ENCODE measurements at places on chromosomes 5 and 9.

DNA sequence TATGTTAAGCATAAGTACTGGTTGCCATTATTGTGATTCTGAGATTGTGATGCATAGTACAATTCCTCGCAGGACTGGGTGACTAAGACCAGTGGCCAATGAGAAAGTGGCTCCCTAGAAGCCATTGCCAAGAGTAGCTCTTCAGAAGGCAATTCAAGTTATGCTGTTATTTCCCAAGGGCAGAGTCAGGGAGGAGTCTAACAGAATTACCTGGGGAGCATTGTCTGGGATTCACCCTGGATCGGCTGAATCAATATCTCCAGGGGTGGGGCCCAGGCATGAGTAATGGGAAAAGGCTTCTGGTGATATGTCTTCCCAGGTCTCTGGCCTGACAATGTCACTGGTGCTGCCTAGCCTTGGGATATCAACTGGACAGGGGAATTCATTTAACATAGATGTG lies 10.9 kb upstream of the ARHGEF28 start:
- no peak for DNase-seq

- no peak for DNase-seq
These were observed 49.1 kb downstream of the HOMER1 start for GRCh38 chr5:79464695-79465332.

DNA sequence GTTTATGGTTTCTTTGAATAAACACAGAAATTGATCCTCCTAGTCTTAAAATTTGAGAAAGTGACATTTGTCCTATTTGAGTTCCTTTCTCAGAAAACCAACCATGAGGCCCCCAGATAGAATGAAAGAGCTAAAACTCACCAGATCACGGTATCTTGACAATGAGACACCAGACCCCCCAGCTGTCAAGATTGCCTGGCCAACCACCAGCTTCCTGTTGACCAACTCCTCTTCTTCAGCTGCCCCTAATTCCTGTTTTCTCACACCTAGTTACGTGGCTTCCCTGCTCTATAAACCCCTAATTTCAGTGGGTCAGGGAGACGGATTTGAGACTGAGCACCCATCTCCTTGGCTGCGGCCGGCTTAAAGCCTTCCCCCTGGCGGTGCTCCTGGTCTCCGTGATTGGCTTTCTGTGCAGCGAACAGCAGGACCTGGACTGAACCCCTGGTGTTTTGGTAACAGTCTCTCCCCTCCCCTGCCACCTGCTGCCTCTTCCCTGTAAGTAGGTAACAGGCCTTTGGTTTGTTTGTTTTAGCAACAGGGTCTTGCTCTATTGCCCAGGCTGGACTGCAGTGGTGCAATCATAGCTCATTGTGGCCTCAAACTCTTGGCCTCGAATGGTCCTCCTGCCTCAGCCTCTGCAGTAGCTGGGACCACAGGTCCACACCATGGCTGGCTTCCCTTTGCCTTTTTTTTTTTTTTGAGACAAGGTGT lies 4.8 kb upstream of the ENTPD2 start:
- DNase-seq, result no peak

GRCh38 chr5:176533390-176533789 lies 3.8 kb downstream of the RNF44 start:
- no peak for DNase-seq

DNA sequence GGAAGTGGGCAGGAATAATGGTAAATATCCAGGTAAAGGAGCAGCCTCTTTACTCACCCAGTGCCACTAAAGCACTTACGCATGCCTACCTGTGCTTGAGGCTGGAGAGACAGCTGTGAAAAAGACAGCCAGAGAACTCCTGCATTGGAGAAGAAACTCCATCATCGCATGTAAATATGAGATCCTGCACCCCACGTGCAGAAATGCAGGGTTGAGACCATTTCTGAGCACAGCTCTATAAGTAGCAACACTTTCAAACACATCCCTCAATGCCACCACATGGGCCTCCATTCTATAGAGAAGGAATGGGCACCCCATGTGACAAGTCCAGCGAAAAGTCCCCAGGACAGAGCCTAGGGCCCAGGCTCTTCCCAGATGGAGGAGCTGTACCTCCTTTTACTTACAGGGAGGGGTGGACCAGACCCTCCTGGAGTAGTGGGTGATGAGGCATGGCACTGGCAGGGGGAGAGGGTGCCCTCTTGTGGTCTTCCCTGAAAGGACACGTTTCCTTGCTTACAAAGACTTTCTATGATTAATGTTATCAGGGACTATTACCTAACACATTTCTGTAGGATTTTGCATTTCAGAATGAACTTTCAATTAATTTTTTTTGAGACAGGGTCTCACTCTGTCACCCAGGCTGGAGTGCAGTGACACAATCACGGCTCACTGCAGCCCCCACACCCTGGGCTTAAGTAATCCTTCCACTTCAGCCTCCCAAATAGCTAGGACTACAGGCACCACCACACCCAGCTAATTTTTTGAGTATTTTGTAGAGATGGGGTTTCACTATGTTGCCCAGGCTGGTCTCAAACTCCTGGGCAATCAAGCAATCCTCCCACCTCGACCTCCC lies 55.3 kb upstream of the IL17B start:
- peak; percentile 30 for DNase-seq

- no peak for DNase-seq
These were observed 32.5 kb upstream of the FAM120A start for GRCh38 chr9:93419023-93419422.

- no peak for DNase-seq
These were observed 1.5 kb downstream of the FCN1 start for GRCh38 chr9:134916161-134916665.

- no peak for DNase-seq
These were observed 197.0 kb downstream of the TAF11L14 start for GRCh38 chr5:17831279-17831678.

GRCh38 chr5:72307573-72307967 lies 12.5 kb downstream of the MRPS27 start:
- DNase-seq, result no peak

- DNase-seq, result no peak
These were observed 52.7 kb upstream of the EQTN start for GRCh38 chr9:27349698-27350080.

DNA sequence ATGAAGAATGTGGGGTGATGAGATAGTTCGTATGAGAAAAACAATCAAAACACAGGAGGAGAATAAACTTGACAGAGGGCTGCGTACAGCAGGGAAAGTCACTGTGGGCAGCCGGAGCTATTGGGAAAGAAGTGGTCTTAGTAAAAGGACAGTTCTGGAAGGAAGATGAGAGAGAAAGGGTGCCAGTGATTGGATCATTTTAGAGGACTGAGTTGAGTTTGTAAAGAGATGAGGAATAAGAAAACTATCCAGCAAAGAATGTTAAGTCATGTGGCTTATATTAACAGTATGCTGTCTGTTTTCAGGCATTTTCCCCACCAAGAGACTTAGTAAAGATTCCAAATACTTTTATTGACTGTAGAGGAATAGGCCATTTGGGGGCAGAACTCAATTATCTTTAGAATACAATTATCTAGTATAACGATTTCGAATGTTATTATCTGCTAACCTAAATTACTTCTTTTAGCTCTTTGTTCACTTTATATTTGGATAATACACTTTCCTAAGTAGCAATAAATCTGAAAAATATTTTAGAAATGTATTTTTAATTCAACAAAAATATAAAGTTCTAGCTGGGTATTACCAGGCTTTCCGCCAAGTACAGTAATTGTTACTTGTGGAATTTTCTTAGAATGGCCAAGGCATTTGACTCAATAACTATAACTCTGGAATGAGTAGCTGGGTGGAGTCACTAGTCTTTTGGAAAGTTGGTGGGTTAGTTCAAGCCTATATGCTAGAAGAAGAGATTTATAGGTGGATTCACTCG lies 15.5 kb upstream of the LOX start:
- DNase-seq, result no peak
